Stomach (tissue), 19 donors: ENCODE measurements at places on chromosomes 3 and 15. TPM values are rescaled to one million over a fixed set of nuclear protein-coding genes. Genes with fewer than 3 reads are reported as not detected.

DNA sequence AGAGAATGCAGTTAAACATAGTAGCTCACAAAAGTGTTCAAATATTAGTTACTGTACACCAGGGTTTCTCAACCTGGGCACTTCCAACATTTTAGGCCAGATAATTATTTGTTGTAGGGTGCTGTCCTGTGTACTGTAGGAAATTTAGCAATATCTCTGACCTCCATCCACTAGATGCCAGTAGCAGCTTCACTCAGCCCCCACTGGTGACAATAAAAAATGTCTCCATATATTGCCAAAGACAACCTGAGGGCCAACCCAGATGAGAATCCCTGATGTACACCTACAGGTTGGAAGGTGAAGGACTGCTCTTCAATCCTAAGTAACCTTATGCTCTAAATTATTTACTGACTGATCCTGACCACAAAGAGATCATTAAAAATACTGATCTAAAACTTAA, 32.5 kb downstream of the DCUN1D1 start:
- DNase-seq: no peak

GRCh38 chr3:111852540-111852939, 6.5 kb upstream of the PHLDB2 start:
- DNase-seq: peak; percentile 41

GRCh38 chr15:59764775-59765174, 75.7 kb upstream of the BNIP2 start:
- no peak for DNase-seq

The CLRN1 gene
- polyA plus RNA-seq: not detected

The PLA2G4F gene
- 3.8 TPM for polyA plus RNA-seq

The ITGA11 gene
- polyA plus RNA-seq: 0.92 TPM

The TF gene
- polyA plus RNA-seq: 0.68 TPM

The SCG5 gene
- 1.4 TPM for polyA plus RNA-seq
